Activated CD8-positive, alpha-beta memory T cell treated with anti-CD3 and anti-CD28 coated beads for 4 hours (primary cell): ENCODE measurements at places on chromosomes 2 and 18.

GRCh38 chr18:60698901-60699300 is 326.3 kb upstream of the MC4R start:
- DNase-seq, result no peak

DNA sequence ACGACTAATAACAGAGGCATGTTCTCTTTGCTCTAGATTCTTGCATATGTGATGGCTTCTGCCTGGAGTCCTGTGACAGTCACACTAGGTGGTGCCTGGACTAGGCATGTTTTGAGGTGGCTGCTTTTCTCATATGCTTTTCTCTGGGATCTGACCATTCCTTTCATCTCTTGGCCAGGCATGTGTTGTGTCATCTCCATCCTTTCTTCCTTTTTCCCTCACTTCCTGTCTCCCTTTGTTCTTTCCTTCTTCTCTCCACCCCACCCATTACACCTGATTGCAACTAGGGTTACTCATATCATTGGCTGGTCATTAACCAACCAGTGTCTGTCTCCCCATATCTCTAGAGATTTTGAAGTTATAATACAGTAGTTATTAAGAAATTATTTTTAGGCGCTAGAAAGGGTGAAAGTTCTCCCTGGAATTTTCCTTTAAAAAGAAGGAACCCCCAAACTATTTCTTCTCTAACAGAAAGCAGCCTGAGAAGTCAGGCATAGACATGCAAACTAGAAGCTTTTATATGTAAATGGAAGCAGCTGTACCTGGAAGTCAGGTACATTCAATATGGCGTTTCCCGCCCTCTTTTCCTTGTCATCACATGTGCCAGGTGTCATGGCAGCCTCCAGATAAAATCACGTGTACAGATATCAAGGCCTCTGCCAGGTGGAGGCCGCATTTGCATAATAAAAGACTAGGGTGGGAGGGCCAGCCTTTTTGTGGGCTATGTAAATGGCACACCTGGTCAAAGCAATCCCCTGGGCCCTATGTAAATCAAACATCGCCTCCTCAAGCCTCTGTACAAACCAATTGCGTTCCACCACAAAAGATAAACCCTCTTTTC is 220.4 kb upstream of the MEX3C start:
- no peak for DNase-seq

GRCh38 chr2:81901017-81901416 is 1596.5 kb upstream of the LRRTM1 start:
- DNase-seq, result no peak

- no peak for DNase-seq
Measured at GRCh38 chr18:63567276-63567675, 19.9 kb upstream of the SERPINB13 start.

DNA sequence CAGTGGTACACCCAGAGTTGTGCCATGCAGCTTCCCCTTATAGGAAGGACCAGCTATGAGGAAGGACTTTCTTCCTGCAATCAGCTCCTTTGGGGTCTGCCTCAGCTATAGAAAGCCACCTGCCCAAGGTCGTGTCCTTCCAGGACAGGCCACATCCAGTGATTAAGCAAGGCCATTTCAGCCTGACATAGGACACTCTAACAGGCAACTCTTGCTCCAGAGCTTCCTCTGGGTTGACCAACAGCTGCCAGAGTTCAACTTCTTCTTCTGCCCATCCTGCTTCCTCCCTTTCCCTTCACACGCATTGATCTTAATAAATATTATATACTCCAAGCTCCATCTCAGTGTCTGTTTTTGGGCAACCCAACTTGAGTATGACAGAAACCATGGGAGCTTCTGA is 12.8 kb downstream of the LRP2 start:
- no peak for DNase-seq

- DNase-seq, result no peak
Measured at GRCh38 chr18:52054324-52054723, 285.7 kb upstream of the DCC start.

DNA sequence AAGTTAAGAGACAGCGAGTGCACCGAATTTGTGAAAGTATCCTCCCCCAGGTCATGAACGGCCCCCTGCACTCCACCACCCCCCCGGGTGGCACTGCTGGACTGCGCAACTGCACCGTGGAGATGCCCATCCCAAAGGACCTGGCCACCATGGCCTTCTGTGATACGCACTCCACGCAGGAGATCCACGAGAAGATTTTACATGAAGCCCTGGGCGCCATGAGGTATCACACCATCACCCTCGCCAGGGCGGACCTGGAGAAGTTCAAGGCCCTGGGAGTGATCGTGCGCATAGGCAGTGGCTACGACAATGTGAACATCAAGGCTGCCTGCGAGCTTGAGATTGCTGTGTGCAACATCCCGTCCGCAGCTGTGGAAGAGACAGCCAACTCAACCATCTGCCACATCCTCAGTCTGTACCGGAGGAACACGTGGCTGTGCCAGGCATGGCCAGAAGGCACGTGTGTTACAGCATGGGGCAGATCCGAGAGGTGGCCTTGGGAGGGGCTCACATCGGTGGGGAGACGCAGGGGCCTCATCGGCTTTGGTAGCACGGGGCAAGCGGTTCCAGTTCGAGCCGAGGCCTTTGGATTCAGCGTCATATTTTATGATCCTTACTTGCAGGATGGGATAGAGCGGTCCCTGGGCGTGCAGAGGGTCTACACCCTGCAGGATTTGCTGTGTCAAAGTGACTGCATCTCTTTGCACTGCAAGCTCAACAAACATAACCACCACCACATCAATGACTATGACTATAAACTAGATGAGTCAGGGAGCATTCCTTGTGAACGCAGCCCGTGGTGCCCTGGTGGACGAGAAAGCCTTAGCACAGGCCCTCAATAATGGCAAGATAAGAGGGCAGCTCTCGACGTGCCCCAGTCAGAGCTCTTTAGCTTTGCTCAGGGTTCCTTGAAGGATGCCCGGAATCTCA is 290.8 kb upstream of the MC4R start:
- no peak for DNase-seq

DNA sequence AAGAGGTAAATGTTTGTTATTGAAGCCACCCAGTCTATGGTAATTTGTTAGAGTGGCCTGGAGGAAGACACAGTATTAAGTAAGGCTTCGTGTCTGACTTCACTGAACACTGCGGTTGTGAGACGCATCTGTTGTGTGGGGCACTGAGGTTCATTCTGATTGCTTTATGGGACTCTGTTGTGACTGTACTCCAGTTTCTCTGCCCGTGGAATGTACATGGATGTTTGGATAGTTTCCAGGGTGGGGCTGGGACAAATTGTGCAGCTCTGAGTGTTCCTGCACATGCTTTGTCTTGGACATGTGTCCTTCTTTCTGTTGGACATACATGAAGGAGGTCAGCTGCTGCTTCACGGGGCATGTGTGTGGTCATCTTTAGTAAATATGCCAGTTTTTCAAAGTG is 58.6 kb downstream of the ODC1 start:
- DNase-seq, result no peak
